ENCODE measurements at places on chromosomes 1 and 21. TPM values are rescaled to one million over a fixed set of nuclear protein-coding genes. Genes with fewer than 3 reads are reported as not detected.

SHE gene
- total RNA-seq, result not detected

NCF2 gene
- total RNA-seq, result 2.3 TPM

LCE1F gene
- 0.42 TPM for total RNA-seq

LCE1C gene
- total RNA-seq, result 3.5 TPM

CYP4A11 gene
- total RNA-seq, result not detected

USP1 gene
- 42.7 TPM for total RNA-seq

OLIG2 gene
- total RNA-seq, result not detected

HIVEP3 gene
- 0.71 TPM for total RNA-seq

DNA sequence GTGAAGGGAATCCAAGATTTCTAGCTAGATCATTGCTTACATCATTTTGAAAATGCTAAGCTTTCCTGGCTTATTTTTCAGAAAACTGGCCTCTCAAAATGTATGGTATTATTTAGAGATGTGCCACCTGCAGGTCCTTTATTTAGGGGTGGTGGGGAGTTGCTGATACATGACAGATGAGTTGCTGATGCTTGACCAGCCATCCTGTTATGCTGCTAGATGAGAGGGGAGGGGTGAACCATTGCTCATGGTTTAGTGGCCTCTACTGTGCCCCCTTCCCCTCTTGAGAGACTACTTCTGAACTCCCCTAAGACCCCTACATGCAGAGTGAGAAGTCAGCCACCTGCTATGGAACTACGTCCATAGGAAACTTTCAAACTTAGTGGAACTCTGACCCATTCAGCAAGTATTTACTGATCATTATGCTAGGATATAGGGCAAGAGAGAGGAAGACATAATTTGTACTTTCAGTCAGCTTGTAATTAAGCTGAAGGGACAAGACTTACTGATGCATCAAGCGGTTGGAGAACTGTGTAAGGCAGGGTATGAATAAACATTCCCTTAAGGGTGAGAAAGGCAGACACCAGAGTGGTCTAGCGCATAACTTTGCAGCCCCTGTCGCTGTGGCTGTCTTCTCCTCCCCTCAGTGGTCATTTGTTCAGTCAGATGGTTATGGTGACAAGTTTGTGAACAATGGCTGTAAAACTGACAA, 34.6 kb downstream of the SLAMF6 start:
- no peak for DNase-seq

GRCh38 chr1:167150492-167150833, 56.6 kb downstream of the STYXL2 start:
- no peak for DNase-seq

- DNase-seq, result no peak
These were observed 98.2 kb downstream of the ATP1A1 start for GRCh38 chr1:116471241-116471640.

- DNase-seq, result no peak
These were observed 7.7 kb downstream of the PM20D1 start for GRCh38 chr1:205842229-205842628.

DNA sequence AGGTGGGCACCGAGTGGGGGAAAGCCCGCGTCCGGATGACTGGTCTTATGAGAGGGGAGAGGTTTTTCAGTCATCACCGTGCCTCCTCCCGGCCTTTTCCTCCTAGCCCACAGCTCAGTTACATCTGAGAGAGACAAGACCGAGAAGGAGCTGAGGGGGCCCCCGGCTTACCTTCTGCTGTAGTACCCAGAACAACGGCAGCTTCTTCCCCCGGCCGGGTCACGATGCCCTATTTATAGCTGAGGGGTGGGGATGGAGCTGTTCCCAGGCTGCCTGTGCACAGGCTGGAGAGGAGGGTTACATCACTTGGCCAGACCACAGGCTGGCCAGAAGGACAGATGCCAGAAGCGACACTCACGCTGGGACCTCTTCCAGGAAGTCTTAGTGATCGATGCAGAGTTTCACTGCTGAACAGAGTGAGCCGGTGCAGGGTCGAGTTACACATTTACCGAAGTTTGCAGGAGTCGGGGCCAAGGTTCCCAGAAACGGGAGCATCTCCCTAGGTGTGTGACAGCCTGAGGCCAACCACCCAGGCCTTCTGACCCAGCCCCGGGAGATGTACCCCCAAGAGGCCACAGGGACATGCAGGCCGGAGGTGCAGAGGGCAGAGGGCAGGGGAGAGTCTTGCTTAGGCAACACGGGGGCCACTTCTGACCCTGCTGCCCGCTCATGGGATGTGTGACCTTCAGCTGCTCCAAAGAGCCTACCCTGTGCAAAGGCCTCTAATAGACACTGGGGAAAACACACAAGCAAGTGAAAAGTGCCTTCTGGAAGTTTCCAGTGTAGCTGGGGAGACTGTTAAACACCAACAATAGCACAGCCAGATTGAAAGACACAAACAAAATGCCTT, at the start of gene AGT:
AGT (minus strand) TSS at position 208 of the 850 bp plus-strand sequence. CDS start 3,299 bp downstream, outside the sequence.
- DNase-seq, result no peak

DNA sequence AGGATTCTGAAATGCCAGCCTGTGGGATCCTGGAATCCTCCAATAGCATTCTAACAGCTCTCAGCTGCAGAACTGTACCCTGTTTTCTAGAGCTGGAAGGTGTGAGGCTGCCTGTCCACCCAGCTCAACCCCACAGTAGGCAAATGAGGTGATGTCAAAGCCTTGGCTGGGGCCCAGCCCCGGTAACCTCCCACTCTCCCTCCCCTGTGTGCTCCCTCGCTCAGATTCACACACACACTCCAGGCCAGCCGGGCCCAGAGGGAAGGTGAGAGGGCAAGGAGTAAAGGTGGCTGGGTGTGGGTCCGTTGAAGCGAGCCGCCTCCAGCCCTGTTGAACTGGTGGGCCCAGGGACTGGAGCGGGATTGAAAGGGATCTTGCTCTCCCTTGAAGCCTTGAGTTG, at the start of gene BSND:
BSND (plus strand) TSS at position 257 of the 400 bp plus-strand sequence. CDS start 254 bp downstream, outside the sequence.
- DNase-seq, result no peak

DNA sequence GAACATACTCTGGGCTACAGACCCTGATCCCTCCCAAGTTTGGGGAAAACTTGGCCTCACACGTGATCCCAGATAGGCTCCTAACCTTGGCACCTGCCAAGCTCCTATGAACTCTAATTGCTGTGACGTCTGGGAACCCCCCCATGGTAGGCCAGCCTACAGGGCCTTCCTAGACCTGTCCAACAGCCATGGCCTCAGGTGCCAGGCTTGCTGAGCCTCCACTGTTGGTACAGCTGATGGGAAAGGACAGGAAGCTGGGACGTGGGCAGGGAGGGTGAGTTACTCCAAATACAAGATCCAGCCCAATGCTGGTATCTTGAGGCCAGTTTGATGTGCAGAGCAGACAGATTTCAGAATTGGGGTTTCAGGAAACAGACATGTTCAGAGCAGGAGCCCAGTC, 19.1 kb downstream of the SMIM12 start:
- no peak for DNase-seq

DNA sequence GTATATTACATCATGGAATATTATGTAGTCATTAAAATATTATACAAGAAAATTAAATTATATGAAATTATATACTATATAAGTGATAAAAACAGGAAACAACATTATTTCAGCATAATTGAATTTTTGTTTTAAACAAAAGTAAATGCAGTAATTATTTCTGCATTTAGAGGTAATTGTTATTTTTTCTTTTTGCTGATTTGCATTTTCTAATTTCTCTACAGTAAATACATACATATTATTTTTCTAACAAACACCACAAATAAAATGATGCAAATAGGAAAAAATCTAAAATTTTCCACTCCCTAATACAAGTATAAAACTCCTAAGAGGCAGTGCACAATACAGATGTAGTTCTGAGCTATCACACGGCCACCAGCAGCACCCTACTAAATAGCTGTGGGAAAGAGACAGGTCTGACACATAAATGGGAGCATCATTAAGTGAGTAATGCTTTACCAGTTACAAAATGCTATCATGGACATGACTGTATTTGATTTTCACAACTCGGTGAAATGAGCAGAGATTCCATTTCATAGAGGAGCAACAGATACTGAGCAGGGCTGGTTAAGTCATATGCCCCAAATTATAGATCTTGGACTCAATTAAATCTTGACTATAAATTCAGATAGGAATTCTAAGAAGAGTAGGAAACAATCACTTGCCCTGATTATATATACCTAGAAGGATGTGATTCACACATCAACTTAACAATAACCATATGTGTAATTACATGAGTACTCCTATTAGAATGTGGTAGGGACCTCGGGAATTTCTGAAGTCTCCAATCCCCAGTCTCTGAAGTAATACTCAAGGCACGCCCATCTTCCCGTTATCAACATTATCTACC, 49.0 kb downstream of the NRIP1 start:
- peak; percentile 95 for DNase-seq

DNA sequence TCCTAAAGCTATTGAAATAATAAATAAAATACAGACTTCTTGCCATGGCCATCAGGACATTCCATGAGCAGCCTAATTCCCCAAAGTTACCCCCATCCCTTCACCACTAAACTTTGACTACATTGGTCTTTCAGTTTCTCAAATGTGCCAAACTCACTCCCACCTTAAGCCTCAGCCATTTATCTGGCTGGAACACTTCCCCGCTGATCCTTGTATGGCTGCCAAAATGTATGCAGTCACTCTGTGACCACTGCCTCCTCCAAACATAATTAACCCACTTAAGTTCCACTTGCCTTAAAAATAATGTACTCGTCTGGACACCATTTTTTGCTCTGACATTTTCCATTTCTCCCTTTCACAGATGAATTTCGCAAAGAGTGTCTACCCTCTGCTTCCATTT, 407.4 kb downstream of the NTNG1 start:
- no peak for DNase-seq

GRCh38 chr1:204127597-204128242, 24.1 kb downstream of the ETNK2 start:
- peak; percentile 62 for DNase-seq

- DNase-seq, result no peak
These were observed 25.8 kb upstream of the EVA1B start for GRCh38 chr1:36349241-36349671.

DNA sequence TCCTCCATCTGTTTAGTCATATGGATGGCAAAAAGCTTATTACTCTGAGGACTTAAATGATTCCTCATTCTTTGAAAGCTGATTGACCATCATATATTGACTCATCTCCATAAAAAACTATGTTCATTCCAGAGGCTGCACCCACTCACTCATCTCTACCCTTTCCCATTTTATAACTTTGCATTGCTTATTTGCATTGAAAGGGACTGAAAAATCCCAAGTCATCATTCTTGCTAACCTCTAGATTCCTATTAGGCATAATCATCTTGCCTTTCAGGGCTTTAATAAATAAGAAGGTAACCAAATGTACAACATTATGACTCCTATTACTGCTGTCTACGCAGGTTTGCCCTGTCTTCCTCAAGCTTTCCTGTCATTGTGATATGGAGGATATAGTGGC, 1180.3 kb upstream of the B3GALT2 start:
- DNase-seq, result peak; percentile 92

GRCh38 chr1:201728731-201729130, 100.2 kb upstream of the IPO9 start:
- DNase-seq, result no peak

DNA sequence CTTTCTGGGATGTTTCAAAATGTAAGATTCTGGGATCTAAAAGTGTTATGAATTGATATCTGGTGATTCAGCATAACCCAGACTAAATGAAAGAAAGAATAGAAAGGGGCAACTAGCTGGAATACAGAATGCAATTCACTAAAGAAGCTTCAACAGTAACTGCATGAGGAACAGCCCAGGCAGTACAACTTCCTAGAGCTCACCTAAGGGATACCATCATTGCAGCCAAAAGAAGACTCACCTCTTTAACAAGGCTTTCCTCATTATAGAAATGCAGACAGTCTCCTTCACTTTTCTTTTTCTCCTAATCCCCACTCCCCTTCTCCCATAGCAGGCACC, 6.3 kb downstream of the RGS5 start:
- no peak for DNase-seq

Data from foreskin keratinocyte (primary cell).